ENCODE measurements at places on chromosomes 16 and 17. TPM values are rescaled to one million over a fixed set of nuclear protein-coding genes. Genes with fewer than 3 reads are reported as not detected.

DNA sequence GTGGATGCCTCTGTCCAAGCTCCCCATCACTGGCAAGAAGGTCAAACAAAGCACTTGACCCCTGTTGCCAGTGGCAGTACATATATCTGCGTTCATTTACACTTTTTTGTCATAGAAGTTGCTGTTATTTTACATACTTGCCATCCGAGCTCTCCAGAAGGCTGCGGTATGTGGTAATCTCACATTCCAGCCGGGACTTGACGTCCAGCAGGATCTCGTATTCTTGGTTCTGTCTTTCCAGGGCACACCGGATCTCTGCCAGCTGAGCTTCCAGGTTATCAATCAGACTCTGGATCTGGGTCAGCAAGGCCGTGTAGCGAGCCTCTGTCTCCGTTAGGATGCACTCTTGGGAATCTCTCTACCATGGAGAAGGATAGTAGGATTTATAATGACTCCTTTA is 6.6 kb downstream of the KRT39 start:
- H3K4me3 ChIP-seq: no peak overlapping the region
- peaks cover 8% of the 10 kb centered on the region for H3K4me1 ChIP-seq
- H3K27me3 ChIP-seq: peaks cover 12% of the 10 kb centered on the region
- no peak overlapping the region for H3K27ac ChIP-seq
- peak; percentile 25 for DNase-seq

- H3K4me1 ChIP-seq: no peaks in the 10 kb centered on the region
- H3K36me3 ChIP-seq: no peaks in the 10 kb centered on the region
- DNase-seq: no peak
- no peak overlapping the region for H3K4me3 ChIP-seq
- H3K27me3 ChIP-seq: no peaks in the 10 kb centered on the region
Measured at GRCh38 chr16:72302332-72302731, 130.4 kb upstream of the PMFBP1 start.

- H3K4me3 ChIP-seq: no peak overlapping the region
- H3K36me3 ChIP-seq: no peaks in the 10 kb centered on the region
- no peaks in the 10 kb centered on the region for H3K27me3 ChIP-seq
- no peaks in the 10 kb centered on the region for H3K4me1 ChIP-seq
- no peak overlapping the region for H3K27ac ChIP-seq
Measured at GRCh38 chr16:59913666-59914065, 1179.5 kb upstream of the GOT2 start.

- no peak overlapping the region for H3K4me3 ChIP-seq
- H3K27me3 ChIP-seq: no peaks in the 10 kb centered on the region
- H3K4me1 ChIP-seq: no peaks in the 10 kb centered on the region
Measured at GRCh38 chr16:55001931-55002330, 71.3 kb downstream of the IRX5 start.

GRCh38 chr17:78111016-78111726 is 17.4 kb downstream of the TMC6 start:
- no peaks in the 10 kb centered on the region for H3K36me3 ChIP-seq
- H3K4me3 ChIP-seq: no peak overlapping the region
- H3K27me3 ChIP-seq: no peaks in the 10 kb centered on the region
- H3K4me1 ChIP-seq: peaks cover 3% of the 10 kb centered on the region
- peak overlapping the region; percentile 28 for H3K27ac ChIP-seq
- no peak for DNase-seq

DNA sequence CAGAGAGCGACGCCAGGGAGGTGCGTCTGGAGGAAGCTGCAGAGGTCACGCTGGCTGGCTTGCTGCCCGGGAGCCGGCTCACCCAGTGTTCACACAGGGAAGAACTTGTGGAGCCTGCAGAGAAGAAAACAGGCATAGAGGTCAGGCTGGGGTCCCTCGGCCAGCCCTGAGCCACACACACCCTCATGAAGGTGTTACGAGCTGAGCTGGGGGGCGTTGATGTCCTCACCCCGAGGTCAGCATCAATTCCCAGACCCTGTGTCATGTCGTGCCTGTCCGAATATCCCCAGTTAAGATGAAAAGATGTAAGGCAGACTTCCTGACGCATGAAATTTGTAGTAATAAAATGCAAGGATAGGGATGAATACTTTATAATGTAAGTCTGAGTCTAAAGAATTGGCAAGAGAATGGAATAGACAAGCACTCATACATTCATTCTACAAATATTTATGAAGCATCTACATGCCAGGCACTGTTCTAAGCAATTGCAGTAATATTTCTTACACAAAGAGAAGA is 77.1 kb downstream of the USP31 start:
- peak overlapping the region; percentile 84 for H3K27ac ChIP-seq
- no peaks in the 10 kb centered on the region for H3K27me3 ChIP-seq
- H3K36me3 ChIP-seq: peaks cover 11% of the 10 kb centered on the region
- no peak for DNase-seq

- H3K4me1 ChIP-seq: peaks cover 5% of the 10 kb centered on the region
- no peak overlapping the region for H3K27ac ChIP-seq
- no peaks in the 10 kb centered on the region for H3K27me3 ChIP-seq
- H3K36me3 ChIP-seq: no peaks in the 10 kb centered on the region
Measured at GRCh38 chr17:43579566-43580140, 33.5 kb upstream of the ETV4 start.

GRCh38 chr17:13589658-13590057 is 12.1 kb downstream of the HS3ST3A1 start:
- no peak for DNase-seq
- no peaks in the 10 kb centered on the region for H3K36me3 ChIP-seq
- no peak overlapping the region for H3K27ac ChIP-seq
- H3K4me1 ChIP-seq: peaks cover 42% of the 10 kb centered on the region
- H3K27me3 ChIP-seq: no peaks in the 10 kb centered on the region

GRCh38 chr17:64773836-64774761 is 112.0 kb upstream of the SMURF2 start:
- peaks cover 8% of the 10 kb centered on the region for H3K36me3 ChIP-seq
- no peak overlapping the region for H3K4me3 ChIP-seq
- peak overlapping the region; percentile 82 for H3K27ac ChIP-seq
- peak; percentile 48 for DNase-seq
- H3K4me1 ChIP-seq: peaks cover 15% of the 10 kb centered on the region
- no peaks in the 10 kb centered on the region for H3K27me3 ChIP-seq

GRCh38 chr16:69194488-69194887 is 7.5 kb downstream of the SNTB2 start:
- no peak overlapping the region for H3K4me3 ChIP-seq
- peaks cover 21% of the 10 kb centered on the region for H3K4me1 ChIP-seq
- no peaks in the 10 kb centered on the region for H3K27me3 ChIP-seq
- no peaks in the 10 kb centered on the region for H3K36me3 ChIP-seq

GRCh38 chr16:10497132-10498101 is 83.0 kb downstream of the EMP2 start:
- H3K27me3 ChIP-seq: no peaks in the 10 kb centered on the region
- no peak overlapping the region for H3K4me3 ChIP-seq
- DNase-seq: no peak
- H3K36me3 ChIP-seq: no peaks in the 10 kb centered on the region
- peaks cover 2% of the 10 kb centered on the region for H3K4me1 ChIP-seq
- no peak overlapping the region for H3K27ac ChIP-seq

GRCh38 chr16:19672378-19672777 is 45.6 kb downstream of the KNOP1 start:
- peaks cover 5% of the 10 kb centered on the region for H3K4me1 ChIP-seq
- H3K36me3 ChIP-seq: peaks cover 5% of the 10 kb centered on the region
- H3K27me3 ChIP-seq: no peaks in the 10 kb centered on the region
- DNase-seq: no peak

DNA sequence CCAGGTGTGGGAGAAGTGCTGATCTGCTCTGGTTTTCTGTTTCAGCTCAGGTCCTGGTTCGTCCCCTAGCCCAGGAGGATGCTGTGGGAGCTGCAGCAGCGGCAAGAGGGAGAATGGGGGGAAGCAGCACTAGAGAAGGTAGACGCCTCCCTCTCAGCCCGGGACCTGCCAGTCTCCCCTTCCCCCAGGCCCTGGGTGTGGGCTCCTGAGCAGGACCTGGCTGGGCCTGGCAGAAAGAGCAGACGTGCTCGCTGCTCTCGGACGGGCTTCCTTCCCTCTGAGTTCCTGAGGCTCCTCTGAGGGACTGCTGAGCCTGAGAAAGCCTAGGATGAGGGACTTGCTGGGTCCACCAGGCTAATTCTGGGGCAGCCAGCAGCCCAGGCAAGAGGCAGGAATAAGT is 3.1 kb downstream of the PRCD start:
- peaks cover 4% of the 10 kb centered on the region for H3K27me3 ChIP-seq
- H3K4me1 ChIP-seq: peaks cover 44% of the 10 kb centered on the region
- no peaks in the 10 kb centered on the region for H3K36me3 ChIP-seq
- no peak for DNase-seq
- no peak overlapping the region for H3K27ac ChIP-seq

GRCh38 chr17:2450016-2450650 is 49.3 kb upstream of the MNT start:
- H3K27me3 ChIP-seq: no peaks in the 10 kb centered on the region
- no peak overlapping the region for H3K4me3 ChIP-seq
- no peaks in the 10 kb centered on the region for H3K4me1 ChIP-seq
- H3K36me3 ChIP-seq: peaks cover 3% of the 10 kb centered on the region
- DNase-seq: no peak

DNA sequence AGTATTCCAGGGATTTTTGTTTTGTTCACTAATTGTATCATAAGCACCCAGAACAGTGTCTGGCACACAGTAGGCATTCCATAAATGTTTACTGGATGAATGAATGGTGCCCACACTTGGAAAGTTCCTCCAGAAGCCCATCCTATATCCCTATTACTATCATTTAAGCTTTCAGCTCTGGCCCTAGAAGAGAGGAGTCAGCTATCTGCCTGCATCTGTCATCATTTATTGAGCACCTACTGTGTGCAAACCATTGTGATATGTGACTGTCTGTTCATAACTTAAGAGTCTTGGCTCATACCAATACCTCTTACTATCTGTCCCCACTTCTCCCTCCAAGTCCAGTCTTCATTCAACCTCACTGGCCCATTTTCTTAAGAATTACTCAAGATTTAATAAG is 20.1 kb upstream of the SP6 start:
- no peak overlapping the region for H3K4me3 ChIP-seq
- no peak overlapping the region for H3K27ac ChIP-seq
- DNase-seq: no peak
- H3K27me3 ChIP-seq: no peaks in the 10 kb centered on the region
- no peaks in the 10 kb centered on the region for H3K36me3 ChIP-seq

GRCh38 chr17:46742565-46743270 is 75.8 kb downstream of the WNT3 start:
- no peak for DNase-seq
- H3K27ac ChIP-seq: peak overlapping the region; percentile 66
- H3K4me1 ChIP-seq: no peaks in the 10 kb centered on the region

The GCGR gene
- total RNA-seq: not detected

The CDH5 gene
- 196 TPM for total RNA-seq

The SLC35G3 gene
- total RNA-seq: not detected

The SLC9A5 gene
- total RNA-seq: 5.9 TPM

The UBFD1 gene
- total RNA-seq: 48.8 TPM

The HCRT gene
- total RNA-seq: not detected

The GNAO1 gene
- total RNA-seq: 1.0 TPM

The HOXB4 gene
- 3.5 TPM for total RNA-seq

Data from lung (tissue), 17 donors.